ENCODE measurements at places on chromosomes 6 and 20. TPM values are rescaled to one million over a fixed set of nuclear protein-coding genes. Genes with fewer than 3 reads are reported as not detected.

Gene FERMT1
- 0.13 TPM for total RNA-seq

Gene CAP2
- total RNA-seq, result 0.63 TPM

Gene GMPR
- total RNA-seq, result 10.9 TPM

Gene FBXO5
- total RNA-seq, result 7.0 TPM

Gene SDC4
- total RNA-seq, result 55.6 TPM

GRCh38 chr6:65638047-65638831 lies 68.8 kb downstream of the EYS start:
- no peak for DNase-seq

- no peak for DNase-seq
These were observed 9.2 kb downstream of the BHLHE23 start for GRCh38 chr20:62997417-62998035.

Data from dermis microvascular lymphatic vessel endothelial cell (primary cell).